SK-MEL-5 (cell line): ENCODE measurements at places on chromosomes 1 and 21. TPM values are rescaled to one million over a fixed set of nuclear protein-coding genes. Genes with fewer than 3 reads are reported as not detected.

LRRC53 gene
- not detected in 2 replicates for total RNA-seq

S100A5 gene
- not detected in 2 replicates for total RNA-seq

GRCh38 chr21:42557420-42557819 is 43.8 kb downstream of the SLC37A1 start:
- no peak for DNase-seq

- DNase-seq: no peak
These were observed 223.5 kb downstream of the HMCN1 start for GRCh38 chr1:185957441-185958363.

GRCh38 chr1:176987016-176987415 is 177.5 kb downstream of the ASTN1 start:
- no peak for DNase-seq

DNA sequence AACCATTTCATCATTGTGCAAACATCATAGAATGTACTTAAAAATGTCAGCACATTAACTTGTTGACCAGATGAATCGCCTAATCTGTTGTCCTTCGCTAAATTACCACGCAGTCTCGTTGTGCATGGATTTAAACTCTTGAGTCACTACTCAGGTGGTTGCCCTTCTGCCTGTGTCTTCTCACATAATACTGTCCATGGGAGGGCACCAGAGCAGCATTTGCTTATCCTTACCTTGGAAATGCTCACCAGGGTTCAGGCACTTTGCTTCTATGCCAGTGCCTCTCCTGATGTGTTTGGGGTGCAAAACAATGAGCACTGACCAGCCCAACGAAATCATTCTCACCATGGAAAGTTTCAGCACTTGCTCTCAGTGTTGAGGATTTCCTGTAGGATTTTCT is 559.9 kb downstream of the RWDD3 start:
- peak; percentile 49 for DNase-seq

- DNase-seq: no peak
These were observed 17.6 kb downstream of the RNU5D-1 start for GRCh38 chr1:44713321-44713781.

- no peak for DNase-seq
These were observed 61.5 kb downstream of the GNG12 start for GRCh38 chr1:67771749-67772148.

GRCh38 chr1:230277201-230278025 is 148.7 kb downstream of the PGBD5 start:
- DNase-seq: no peak
